8988T (cell line): ENCODE measurements at places on chromosomes 5 and 9.

- DNase-seq = no peak
Measured at GRCh38 chr9:89740722-89741121, 135.9 kb downstream of the GADD45G start.

- no peak for DNase-seq
Measured at GRCh38 chr5:10935536-10935935, 174.5 kb upstream of the DAP start.

DNA sequence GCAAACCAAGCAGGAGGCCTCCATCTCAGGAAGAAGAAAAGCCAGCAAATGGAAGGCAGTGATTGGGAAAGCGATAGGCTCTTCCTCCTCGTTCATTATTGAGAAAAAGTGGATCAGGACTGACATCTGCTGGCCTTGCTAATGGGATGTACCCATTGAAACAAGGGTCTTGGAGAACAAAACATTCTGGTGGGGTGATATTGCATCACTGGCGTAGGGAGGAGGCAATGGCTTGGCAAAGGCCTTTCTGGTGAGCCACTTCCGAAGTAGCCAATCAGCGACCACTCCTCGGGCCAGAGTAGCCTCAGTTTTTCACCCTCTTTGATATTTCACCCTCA, 86.7 kb upstream of the NFIB start:
- DNase-seq = no peak

DNA sequence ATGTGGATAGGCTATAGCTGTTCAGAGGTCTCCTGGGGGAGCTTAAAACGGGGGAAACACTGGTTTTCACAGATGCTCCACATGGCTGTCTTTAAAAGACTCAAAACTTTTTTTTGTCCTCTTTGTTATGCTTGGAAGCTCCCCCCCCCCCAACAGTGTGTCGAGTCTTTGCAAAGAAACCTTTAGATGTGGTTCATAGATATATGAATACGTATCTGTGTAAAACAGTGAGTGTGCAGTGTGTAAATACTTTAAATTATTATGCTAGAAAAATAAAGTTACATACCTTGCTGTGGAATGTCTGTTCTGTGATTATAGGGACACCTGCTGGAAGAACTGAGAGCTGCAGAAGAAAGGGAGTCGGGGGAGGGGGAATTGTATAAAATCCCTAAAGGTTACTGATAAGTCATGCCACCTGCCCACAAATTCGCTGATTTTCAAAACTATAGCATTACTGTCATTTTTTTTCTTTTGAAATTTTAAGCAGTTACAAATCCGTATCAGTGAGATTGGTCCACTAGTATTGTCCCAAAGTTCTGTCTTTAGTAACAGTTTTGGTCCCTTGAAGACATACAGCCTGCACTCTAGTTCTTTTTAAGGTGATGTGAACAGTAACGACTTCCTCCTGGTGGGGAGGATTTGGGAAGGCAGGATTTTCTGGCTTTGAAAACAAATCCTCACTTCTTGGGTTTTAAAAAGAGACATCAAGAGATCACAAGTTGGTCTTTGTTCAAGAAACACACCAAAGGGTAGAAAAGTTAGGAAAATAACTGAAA, 22.9 kb downstream of the RGMB start:
- DNase-seq = no peak

DNA sequence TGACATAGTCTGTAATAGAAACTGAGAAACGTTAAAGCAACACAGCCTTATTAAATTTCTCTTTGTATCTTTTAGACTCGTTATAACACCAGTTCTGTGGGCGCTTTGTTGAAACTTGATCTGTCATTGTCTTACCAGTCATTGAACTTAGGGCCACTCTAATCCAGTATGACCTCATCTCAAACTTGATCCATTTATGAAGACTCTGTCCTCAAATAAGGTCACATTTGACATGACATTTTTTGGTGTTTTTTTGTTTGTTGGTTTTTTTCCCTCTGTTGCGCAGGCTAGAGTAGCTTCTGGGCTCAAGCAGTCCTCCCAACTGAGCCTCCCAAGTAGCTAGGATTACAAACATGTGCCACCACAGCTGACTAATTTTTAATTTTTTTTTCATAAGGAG, 5.9 kb downstream of the APC start:
- DNase-seq = no peak

GRCh38 chr5:172411484-172412072, 42.7 kb downstream of the SH3PXD2B start:
- DNase-seq = no peak

DNA sequence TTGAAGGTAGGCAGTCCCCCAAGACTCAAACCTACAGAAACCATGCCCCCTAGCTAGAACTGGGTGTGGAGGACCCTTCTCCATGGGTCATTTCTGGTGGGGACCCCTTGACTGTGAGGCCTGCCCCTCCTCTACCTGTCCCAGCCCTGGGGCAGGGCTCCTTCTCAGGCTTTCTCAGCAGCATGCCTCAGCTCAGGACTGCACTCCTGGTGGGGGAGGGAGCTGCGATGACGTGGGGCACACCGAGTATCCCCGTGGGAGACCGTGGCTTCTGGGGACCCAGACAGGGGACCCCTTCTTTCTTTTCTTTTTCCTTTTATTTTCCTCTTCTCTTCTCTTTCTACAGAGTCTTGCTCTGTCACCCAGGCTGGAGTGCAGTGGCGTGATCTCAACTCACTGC, 27.0 kb upstream of the PITX1 start:
- DNase-seq = no peak

GRCh38 chr5:93602241-93603077, 19.4 kb downstream of the NR2F1 start:
- no peak for DNase-seq

DNA sequence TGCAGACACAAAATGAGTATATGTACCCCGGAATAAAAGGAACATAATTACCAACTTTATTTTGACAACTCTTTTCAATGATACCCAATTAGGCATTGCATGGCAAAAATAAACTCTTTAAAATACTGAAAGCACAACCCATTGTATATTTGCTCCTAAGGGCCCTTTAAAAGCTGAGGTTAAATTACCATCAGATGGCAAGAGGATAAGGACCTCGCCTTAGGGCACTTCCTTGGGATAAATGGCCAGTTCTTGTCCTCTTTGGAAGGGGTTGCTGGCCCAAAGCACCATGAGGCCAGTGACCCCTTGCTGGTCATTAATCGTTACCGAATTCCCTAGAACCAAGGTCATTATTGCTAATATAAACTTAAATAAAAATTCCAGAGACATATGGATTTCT, 46.0 kb downstream of the EBF1 start:
- no peak for DNase-seq

- DNase-seq = no peak
Measured at GRCh38 chr5:125325488-125326149, 579.2 kb upstream of the ZNF608 start.

DNA sequence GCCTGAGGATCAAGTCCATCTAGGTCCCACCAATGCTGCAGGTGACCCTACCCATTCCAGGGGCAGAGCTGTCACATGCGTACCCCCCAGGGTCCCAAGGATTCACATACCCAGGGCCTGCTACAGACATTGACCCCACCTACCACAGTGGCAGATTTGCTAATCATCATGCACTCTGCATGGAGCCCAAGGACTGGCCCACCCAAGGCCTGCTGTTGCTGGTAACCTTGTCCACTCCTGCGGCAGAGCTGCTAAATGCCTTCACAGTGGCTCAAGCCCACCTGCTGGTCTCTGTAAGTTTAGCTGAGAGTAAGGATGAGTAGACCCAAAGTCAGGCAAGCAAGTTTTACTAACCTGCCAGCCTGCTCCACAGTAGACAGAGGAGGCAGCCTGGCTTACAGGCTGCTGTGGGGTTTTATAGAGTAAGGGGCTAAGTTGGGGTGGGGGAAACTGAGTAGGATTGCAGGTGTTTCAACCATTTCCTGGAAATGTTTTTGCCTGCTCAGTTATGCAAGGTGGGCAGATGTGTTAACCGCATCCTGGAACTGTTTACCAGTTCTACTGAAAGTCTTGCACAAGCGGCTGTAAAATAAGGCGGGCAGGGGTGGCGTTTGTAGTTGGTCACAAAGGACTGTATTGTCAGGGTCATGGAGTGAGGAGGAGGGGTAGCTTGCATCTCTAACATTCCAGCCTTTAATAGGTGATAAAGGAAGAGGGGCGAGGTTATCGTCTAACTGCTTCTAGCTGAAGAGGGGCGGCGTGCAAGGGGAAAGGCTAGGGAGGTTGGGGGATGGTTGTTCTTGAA, 2163.5 kb upstream of the WWC1 start:
- no peak for DNase-seq

DNA sequence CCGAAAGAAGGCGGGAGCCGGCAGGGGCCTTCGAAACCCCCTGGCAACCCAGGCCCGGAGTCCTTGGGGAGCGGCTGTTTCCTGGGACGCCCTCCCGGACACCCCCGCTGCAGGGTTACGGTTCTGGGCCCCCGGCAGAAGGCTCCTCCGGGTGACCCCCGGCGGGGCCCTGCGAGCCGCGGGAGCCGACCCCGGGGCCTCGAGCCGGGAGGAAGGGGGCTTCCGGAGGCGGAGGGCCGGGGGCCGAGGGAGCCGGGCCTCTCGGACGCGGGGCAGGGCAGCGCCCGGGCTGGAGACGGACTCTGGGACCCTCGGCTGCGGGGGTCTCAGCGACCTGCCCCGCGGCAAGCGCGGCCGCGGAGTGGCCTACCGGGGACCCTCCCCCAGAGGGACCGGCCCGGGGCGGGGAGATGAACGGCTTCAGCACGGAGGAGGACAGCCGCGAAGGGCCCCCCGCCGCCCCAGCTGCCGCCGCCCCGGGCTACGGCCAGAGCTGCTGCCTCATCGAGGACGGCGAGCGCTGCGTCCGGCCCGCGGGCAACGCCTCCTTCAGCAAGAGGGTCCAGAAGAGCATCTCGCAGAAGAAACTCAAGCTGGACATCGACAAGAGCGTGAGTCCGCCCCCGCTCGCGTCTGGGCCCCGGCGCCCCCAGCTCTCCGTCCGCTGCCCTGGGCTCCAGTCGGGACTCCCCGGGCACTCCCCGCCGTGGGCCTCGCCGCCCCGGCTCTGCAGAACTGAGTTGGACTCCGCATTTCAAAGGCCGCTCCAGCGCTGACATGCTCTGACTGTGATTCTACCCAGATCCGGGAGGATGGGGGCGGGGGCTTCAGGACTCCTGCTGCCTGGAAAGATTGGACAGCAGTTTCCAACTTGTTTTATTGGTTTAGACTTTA, 645 bp downstream of the SAP30L start:
- DNase-seq = peak; percentile 53

DNA sequence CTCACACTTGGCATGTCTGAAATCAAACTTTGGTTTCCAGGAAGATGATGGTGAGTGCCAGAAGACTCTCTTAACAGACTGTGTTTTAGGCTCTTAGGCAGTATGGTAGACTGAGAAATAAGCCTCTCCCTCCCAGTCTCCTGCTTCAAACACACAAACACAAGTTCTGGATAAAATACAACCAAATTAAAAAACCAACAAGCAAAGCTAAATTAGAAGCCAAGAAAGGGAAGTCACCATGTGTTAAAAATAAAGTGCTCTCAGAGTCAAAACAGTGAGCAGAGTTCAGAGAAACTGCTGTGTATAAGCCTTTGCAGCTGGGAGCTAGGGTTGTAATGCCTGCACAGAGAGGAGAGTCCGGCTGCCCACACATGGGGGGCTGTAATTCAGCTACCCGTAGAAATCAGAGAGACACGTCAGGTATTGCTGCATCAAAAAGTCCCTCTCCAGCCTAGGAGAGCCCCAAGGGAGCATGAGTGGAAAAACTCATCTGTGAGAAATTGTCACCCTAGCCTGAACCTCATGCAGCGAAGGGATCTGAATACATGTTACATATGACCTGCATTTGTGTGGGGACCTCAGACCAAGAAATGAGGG, 62.6 kb downstream of the ANGPTL2 start:
- DNase-seq = no peak

- no peak for DNase-seq
Measured at GRCh38 chr5:130550562-130550928, 614.5 kb downstream of the HINT1 start.

DNA sequence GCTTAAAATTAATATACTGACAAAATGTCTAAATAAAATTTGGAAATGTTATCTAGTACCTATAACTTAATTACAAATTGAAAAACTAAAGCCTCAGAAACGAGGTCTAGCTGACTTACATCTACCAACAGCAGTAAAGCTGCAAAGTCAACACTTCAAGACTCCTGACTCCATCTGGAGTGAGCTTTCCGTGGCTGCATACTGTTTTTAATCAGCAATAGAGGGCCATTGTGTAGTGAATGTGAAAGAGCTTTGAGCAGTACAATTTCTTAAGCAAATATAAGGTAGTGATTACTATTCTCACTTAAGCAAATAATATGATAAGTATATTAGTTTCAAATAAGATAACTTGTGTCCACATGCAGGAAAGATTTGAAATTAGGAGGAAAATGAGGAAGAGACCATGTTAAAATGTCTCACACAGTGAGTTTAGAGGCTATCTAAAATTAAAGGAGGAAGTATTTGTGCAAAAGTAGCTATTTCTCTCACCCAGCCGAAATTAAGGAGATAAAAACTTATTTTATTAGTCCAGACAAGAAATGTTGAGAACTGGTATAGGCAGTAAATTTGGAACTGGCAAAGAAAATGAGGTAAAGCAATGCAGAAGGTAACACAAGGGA, 6.4 kb downstream of the SPINK6 start:
- no peak for DNase-seq

DNA sequence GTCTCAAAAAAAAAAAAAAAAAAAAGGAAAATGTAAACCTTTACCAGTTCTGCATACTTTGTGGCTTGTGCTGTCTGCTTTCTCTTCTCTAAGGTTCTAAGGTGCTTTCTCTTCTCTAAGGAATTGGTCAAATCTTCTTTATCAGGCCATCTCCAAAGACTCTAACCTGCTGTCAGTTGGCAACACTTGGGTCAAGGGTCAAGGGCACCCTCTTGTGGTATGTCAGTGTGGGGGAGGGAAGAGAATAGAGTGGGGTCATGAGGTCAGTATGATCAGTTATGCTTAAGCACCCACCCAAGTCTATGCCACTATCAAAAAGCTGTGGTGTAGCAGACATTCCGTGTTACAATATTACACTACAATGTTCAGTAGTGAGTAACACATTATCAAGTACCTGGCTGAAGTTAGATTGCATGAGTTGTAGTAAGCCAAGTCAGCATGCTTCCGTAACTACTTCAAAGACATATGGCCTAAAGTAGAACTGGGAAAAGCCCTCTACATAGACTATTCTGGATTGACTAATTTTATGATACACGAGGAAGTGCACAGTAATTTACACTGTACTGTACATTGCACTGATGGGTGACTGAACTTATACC, 25.0 kb upstream of the CCL28 start:
- DNase-seq = no peak
